ENCODE measurements at places on chromosomes 2 and 18.

- no peak for DNase-seq
Measured at GRCh38 chr18:36931106-36931505, 102.2 kb downstream of the KIAA1328 start.

GRCh38 chr2:215888680-215889079 is 124.7 kb downstream of the MREG start:
- no peak for DNase-seq

GRCh38 chr18:47050468-47050867 is 15.0 kb upstream of the ELOA2 start:
- no peak for DNase-seq

DNA sequence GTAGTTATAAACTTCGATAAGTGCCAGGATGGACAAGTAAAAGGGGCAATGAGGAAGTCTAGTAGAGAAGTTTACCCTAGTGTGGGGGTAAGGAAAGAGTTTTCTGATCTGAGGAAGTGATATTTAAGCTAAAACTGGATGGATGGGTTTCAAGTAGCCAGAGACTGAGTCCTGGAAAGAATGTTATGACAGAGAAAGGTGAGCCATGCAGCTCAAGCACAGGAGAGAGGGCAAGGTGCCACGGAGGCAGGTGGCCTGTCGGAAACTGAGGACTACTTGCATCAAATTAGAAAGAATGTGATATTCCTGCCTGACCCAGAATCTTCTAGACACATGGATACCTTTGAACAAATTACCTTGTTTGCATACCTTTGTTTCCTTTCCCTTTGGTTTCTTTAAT is 26.5 kb downstream of the NMUR1 start:
- no peak for DNase-seq

DNA sequence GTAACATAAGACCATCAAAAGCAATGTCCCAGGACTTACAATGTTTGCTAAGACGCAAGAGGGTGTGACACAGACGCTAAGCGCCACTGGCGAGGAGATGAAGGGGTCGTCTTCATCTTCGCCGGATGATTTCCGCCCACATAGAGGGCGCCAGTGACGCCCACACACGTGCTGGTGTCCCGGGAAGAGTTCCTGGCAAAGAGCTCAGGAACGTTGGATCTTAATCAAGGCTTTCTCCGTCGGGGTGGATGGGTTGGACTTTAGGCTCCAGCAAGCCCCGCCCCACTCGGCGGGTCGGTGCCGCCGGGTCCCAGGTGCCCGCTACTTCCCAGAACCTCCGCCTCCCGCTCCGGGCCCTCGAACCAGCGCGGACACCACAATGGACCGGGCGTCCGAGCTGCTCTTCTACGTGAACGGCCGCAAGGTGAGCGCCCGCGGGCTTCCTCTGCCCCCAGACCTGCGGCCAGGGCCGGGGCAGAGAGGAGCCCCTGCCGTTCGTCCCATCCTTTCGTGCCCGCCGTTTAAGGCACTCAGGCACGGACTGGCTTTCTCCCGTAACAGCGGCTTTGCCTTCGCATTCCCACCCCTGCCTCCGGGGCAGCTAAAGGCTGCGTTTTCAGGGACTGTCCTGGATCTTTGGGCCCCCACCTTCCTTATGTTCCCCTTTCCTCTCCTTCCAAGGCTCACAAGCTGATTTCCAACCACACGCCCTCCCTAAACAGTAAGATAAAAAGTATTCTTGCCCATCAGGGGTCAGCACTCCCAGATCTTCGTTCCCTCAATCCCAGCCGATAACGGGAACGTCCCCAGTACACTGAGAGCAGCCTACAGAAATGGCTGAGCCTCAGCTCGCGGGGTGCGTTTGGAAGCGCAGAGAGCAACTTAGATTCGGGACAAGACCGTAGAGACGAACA is at the start of gene AOX1:
AOX1 (plus strand) TSS at position 285 of the 914 bp plus-strand sequence; CDS start at position 380, 95 bp downstream.
- no peak for DNase-seq

- no peak for DNase-seq
Measured at GRCh38 chr2:222819722-222820333, 41.0 kb upstream of the ACSL3 start.

DNA sequence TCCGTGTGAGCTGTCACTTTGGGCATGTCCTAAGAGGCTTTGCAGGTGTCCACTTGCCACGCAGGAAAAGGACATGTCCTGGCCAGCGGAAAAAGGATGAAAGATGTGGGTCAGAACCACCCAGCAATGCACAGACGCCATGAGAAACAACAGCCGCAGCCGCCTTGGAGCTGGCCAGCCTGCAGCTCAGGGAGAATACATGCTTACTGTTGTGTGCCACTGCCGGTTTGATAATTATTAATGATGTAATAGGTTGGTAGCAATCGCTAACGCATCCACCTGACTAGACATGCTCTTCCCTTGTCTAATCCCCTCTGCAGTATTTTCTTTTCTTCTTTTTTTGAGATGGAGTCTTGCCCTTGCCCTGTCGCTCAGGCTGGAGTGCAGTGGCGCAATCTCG is 221.7 kb downstream of the HAUS1 start:
- no peak for DNase-seq

- no peak for DNase-seq
Measured at GRCh38 chr2:114661971-114662939, 219.8 kb downstream of the DPP10 start.

GRCh38 chr2:46091961-46092667 is 205.1 kb upstream of the EPAS1 start:
- DNase-seq: no peak

DNA sequence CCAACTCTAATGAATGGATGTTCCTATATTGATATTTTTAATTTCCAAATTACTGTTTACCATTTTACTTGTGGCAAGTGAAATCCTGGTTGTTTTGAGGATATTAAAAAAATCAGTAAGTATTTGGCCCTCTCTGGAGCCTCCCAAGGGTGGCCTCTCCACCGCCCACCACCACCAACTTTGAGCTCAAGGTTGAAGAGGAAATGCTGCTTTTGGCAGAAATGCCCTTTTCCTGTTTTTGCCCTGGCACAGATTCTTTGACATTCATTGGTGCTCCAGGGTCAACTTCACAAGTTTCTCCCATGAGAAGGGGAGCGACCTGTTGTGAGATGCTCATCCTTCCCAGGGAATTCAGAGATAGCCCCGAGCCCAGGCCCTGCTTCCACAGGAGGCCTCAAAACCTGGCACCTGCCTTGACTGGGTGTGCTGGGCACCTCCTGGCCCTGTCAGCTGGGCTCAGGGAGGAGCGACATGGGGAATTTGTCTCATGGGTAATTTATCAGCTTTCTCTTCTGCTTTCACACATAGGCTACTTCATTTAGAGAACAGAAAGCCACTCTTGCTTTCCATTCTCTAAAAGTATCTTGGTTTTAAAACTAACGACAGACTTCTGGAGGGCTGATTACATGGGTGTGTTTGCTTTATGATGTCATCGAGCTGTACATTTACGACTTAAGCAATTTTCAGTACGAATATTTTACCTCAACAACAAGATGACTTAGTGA is 6.9 kb downstream of the CD8A start:
- no peak for DNase-seq

DNA sequence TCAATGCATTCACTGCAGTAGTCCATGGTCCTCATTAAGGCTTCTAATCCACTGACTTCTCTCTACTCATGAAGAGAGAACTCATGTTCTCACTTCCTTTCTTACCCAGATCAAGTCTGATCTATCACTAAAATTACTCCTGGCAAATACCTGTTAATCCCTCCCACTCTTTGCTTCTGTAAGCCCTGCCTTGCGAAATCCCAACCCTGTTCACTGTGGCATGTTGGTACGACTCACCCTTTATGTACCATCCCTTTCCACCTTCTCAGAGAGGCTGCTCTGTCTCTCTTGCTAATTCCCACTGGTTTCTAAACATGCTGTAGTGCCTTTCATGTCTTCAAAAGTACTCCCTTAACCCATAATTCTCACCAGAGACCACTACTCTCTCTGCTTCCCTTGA is 272.2 kb upstream of the ACVR2A start:
- DNase-seq: no peak

DNA sequence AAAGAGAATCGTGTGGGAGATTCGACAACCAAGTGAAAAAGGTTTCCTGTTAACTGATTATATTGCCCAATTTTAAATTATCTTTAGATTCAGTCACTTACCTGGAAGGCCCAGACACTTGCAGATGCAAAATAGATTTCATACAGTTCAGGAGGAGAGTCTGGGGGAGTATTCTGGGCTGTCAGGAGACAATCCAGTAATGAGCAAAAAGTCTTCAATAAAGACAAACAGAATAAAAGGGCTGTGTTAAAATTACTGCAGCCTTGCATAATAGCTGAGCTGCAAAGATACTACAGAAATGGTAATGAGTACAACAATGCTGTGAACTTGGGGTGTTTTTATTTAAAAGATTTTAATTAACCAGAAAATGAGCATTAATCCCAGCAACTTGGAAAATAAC is 303.6 kb downstream of the SP3 start:
- no peak for DNase-seq

GRCh38 chr18:71442731-71443141 is 1101.4 kb downstream of the CBLN2 start:
- DNase-seq: no peak

DNA sequence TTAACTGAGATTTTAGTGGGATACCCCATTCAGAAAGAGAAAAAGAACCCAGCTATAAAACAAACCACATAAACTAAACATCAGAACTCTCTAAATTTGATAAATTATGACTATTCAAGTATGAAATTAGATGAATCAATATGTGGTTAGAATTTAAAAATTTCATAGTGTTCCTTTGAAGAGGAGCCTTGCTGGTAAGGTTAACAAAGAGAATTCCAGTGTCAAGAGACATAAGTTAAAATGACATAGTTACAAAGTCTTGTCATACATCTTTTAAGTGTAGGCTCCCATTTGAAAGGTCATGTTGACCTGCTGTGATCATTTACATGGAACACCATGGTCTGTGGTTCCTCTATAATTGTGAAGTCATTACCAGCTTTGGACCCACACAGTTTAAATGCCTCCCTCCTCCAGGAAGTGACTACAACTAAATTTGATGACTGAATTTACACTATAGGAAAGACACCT is 231.6 kb upstream of the ETAA1 start:
- no peak for DNase-seq

GRCh38 chr2:217735899-217736298 is 266.9 kb downstream of the TNS1 start:
- DNase-seq: no peak

- no peak for DNase-seq
Measured at GRCh38 chr18:2907550-2908135, 60.8 kb downstream of the EMILIN2 start.

- DNase-seq: no peak
Measured at GRCh38 chr2:78541451-78542267, 483.8 kb upstream of the REG3G start.

- no peak for DNase-seq
Measured at GRCh38 chr18:64519201-64519600, 370.3 kb upstream of the LINC00305 start.

DNA sequence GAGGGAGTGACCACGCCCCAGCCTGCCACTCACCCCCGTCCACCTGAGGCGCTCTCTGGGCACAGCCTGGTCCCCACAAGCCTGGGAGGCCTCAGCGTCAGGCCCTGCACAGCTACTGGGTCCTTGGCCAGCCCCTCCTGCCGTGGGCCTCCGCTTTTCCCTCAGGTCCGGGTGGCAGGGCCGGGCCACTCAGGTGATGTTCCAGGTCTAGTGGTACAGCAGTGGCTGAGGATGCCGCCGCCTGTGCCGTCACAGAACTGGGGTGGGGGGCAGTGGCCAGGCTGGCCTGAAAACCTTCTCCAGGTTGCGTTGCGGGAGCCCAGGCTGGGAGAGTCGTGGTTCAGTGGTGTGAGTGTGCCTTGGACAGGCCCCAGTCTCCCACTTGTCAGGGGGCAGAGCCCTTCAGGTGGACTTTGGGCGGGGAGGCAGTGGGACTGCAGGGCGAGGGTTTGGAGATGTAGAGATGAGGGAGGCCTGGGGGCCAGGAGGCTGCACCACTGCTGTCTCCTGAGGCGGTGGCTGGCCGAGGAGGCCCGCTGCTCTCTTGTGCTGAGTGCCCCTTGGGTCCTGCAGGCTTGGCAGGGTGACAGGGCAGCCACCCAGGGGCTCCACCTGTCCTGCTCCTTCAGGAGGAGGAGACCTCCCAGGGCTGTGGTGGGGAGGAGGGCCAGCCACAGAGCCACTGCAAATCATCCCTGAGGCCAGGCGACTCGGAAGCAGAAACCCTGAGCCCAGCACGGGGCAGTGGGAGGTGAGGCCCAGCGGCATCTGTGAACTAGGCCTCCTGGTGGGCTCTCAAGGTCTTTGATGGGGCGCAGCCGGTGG is 7.6 kb downstream of the GPC1 start:
- DNase-seq: no peak

DNA sequence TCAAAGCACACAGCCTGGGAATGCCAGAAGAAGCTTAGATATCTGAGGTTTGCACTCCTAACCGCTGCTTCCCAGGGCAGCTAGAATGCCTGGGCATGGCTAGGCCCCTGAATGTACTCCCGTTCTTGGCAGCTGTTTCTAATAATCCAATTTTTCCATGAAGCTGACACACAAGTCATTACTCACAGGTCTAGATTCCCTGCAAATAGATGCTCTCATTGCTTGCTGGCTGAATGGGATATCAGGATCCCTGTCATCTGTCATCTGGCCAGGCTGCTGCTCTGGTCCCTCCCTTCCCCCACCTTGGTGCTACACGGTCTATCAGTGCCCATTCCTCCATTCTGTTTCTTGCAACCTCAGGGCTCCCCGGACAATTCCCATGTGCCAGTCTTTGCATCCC is 40.7 kb upstream of the TEX51 start:
- no peak for DNase-seq

DNA sequence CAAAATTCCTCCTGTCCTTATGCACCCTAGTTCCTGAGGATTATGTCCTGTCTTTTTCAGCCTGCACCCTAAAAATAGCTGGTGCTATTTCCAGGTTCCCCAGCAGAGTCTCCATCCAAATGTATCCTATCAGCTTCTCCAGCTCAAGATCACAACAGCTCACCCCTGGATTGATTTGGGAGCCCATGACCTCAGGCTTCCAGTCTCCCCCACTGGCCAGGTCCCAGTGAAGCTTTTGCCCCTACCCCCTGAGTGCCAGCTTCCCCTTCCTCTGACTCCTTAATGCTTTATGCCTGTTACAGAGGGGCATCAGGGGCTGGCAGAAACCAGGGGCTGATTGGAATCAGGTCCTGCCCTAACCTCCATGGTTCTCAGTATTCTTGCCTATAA is 76.9 kb upstream of the DAPL1 start:
- no peak for DNase-seq

- no peak for DNase-seq
Measured at GRCh38 chr2:54575379-54575888, 119.3 kb downstream of the SPTBN1 start.

GRCh38 chr2:233977296-233977837 is 60.2 kb downstream of the TRPM8 start:
- no peak for DNase-seq

GRCh38 chr2:151891566-151892194 is 63.5 kb upstream of the ARL5A start:
- DNase-seq: no peak
